Stimulated activated CD4-positive, alpha-beta T cell treated with anti-CD3 and anti-CD28 coated beads, Interleukin-1b, Interleukin-23, amount 100 ng/mL, for 1 hour (primary cell): ENCODE measurements at places on chromosomes 3 and 15.

- no peak for DNase-seq
Measured at GRCh38 chr3:51311055-51311454, 74.0 kb upstream of the MANF start.

- no peak for DNase-seq
Measured at GRCh38 chr3:152550284-152550683, 281.6 kb downstream of the MBNL1 start.

DNA sequence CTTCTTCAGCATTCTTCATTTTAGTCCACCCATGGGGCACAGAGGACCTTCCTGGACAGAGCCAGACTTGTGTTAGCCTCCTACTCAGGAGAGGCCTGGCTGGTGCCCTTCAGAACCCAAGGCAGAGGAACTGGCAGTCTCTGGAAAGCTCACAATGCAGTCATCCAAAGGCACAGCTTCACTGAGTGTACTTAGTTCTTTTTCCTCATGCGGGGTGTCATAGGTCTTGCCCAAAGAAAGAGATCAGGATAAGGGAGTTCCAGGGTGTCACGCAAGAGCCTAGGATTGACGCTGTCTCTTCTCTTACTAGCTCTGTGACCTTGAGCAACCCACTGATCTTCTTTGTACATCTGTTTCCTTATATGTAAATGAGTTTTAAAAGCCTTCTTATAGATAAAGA, 58.7 kb downstream of the CD200 start:
- no peak for DNase-seq

DNA sequence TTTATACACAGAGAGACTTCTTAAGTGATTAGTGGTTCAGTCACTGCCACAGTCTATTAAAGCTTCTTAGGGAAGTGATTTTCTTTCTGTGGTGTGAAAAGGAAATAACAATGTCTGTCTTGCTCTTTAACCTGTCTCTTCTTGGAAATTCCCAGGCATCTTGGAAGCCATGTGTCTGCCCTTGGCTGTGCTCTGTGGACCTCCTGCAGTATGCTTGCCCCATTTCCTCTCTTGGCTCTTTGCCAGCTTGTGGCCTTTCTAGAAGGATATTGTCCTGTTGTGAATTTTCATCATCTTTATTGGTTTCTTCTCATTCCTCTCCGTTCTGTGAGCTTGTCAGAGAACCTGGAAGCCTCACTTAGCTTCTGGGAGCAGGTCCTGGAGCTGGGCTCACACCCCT, 338.4 kb upstream of the C2CD4B start:
- DNase-seq: no peak

DNA sequence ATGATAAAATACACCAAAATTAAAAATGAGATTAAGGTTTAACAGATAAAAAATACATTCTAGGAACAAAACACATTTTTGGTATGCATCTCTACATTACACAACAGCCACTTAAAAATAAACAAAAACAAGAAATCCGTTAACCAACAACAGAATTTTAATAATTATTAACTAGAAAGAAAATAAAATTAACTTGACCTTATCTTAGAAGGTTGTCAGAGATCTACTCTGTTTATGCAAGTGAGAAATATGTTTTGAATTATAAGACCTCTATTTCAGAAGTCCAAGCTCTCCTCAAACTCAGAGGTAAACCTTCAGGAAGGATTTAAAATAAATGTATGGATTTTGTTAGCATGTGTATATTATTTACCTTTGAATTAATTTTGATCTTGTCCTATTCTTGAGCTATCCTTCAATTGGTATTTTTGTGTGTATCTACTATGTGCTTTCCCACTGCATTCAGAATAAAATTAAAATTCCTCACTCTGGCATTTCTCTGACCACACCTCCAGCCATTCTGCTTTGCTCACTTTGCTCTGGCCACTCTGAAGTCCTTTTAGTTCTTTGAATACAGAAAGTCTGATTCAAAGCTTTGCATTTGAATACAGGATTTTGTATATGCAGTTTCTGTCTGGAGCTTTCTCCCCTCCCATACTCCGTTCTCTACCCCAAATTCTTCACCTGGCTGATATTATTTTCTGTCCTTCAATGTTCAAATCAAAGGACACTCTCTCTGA, 352.0 kb downstream of the ZBTB20 start:
- no peak for DNase-seq

GRCh38 chr15:71355268-71355667, 240.0 kb downstream of the THSD4 start:
- DNase-seq: no peak

DNA sequence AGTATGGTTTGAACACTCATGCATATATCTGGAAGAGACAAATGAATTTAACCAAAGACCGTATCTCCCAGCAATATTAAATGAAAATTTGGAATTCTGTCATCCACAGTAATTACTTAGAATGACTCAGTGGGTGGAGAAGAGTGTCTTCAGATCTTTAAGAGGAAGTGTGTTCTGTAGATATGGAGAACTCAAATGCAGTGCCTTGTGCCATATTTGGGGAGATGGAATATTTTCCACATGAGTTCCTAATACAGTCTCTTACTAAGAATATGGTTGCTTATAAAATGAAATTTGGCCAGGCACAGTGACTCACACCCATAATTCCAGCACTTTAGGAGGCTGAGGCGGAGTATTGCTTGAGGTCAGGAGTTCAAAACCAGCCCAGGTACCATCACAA, 40.5 kb downstream of the ANO10 start:
- no peak for DNase-seq

DNA sequence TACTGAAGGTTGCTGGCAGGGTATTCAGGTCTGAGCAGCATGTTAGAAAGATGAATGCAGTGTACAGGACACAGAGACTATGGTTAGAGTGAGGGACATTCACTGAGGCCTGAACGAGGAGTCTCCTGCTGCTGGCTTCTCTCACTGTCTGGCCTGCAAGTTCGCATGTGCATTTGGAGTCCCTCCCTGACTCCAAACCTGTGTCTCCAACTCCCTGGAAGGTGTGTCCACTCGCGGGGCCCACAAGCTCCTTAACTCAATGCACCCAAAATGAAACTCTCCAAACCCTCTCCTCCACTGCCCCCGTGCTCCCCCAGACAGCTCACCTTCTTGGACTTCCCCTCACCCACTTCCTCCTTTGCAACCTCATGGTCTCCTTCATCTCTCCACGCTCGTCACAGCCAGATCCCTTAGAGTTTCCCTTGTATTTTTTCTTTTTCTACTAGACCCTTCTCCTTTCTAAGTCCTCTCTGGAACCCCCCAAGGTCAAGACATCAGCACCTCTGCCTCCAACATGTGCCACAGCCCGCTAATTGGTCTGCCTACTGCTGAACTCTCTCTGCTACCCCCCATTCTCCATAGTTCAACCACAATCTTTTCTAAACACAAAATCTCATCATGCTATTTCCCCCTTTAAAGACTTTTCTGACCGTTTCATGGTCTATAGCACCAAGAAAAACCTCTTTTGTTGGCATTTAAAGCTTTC, 58.3 kb downstream of the HES1 start:
- DNase-seq: no peak

GRCh38 chr3:71641674-71642073, 58.1 kb upstream of the FOXP1 start:
- DNase-seq: no peak

- no peak for DNase-seq
Measured at GRCh38 chr3:78820542-78820941, 947.3 kb downstream of the ROBO1 start.

DNA sequence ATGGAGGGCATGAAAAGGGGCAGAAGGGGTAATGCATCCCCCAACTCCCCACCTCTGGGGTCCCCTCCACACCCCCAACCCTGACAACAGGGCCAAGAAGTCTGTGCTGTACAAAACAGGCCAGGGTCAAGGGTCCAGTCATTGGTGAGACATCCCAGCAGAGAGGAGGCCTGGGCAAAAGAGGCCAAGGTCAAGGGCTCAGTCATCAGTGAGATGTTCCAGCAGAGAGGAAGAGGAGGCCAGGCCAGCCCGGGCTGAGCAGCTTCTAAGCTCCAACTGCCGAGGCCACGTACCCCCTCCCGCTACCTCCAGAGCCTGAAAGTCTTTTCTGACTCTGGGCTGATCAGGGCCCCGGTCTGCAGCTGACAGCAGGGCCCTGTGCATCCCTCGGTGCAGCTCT, 52.4 kb downstream of the LHFPL4 start:
- DNase-seq: no peak

DNA sequence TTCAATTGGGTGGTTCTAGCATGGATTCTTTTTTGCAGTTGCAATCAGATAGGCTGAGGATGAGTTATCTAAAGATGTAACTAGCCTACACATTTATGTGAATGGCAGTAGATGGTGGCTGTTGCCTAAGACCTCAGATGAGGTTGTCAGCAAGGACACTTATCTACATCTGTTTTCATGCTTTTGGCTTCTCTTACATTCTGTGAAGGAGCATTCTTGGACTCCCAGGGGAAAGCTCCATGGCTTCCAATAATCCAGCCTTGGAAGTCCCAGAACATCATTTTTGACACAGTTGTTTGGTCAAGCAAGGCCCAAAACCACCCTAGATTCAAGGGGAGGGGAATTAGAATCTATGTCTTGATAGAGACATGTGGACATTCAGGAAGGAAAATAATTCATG, 332.2 kb upstream of the RBMS3 start:
- DNase-seq: no peak

GRCh38 chr3:123491966-123492587, 43.2 kb upstream of the ADCY5 start:
- no peak for DNase-seq

DNA sequence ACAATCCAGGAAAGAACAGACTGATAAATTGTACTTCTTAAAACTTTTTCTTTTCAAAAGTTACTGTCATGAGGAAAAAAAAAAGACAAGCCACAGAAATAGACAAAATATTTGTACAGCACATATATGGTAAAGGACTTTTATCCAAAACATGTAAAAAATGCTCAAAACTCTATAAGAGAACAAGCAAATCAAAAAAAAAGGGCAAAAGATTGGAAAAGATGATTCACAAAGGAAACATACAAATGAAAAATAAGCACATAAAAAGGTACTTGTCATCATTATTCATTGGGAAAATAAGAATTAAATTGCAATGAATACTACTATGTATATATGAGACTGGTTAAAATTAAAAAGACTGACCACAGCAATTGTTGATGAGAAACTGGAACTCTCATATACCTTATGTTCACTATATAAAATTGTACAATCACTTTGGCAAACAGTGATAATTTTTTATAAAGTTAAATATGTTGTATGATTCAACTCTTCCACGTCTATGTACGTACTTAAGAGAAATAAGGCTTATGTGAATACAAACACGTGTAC, 39.7 kb downstream of the DIPK2A start:
- no peak for DNase-seq

DNA sequence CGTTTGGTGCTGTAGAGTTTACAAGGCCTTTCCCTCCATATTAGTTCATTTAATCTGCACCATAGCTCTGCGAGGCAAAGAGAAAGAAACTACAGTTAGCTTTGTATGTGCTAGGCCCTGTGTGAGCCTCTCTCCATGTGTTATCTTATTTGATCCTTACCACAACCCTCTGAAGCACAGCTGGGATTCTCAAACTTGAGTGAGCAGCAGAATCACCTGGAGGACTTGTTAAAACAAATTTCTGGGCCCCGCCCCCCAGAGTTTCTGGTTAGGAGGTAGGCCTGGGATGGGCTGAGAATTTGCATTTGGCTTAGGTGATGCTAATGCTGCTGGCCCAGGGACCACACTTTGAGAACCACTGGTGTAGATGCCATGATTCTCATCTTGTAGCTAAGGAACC, 12.3 kb downstream of the CA12 start:
- DNase-seq: no peak

DNA sequence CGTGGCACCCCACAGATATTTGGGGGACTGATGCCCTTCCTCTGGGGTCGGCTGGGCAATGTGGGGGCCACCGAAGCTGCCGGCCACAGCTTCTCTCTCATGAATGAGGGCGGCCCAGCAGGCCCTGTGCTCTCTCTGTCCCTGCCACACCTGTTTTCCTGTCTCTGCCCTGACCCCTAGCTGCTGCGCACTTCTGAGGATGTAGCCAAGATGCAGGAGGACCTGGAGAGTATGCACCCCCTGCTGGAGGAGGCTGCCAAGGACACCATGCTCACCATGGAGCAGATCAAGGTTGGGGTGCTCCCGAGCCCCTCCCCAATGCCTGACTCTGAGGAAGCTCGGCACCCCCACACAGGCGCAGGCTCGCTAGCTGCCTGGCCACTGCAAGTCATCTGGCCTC, 59.7 kb downstream of the SEMA3G start:
- DNase-seq: no peak

DNA sequence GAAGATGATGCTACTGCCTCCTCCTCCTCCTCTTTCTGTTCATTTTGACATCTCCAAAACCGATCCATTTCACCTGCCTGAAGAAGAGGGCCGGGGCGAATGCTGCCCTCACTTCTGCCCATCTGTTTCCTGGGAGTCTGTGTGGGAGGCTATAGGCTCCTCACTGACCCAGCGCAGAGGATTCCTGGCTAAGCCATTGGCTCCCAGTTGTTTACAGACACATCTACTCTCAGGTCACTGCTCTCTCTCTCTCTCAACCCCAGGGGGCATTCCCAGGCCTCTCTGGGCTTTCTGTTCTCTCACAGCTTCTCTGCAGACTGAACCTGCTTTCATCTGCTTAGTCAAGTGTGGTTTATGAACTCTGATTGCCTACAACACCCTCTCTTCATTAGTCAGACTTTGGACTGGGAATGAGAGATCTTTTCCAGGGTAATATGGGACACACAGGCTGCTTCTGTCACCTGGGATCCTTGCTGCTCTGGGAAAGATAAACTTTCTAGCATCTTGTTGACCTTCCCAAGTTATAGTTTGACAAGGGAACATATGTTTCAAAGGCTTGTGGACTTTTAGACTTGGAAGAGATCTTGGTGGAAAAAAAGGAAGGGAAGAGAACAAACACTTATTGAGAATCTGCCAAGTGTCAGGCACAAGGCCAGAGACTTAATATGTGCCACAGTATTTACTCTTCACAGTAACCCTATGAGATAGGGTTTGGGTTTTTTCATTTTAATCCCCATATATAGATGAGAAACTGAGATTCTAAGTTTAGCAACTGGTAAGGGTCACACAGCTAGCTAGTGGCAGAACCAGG, 30.2 kb upstream of the USP3 start:
- DNase-seq: no peak

GRCh38 chr3:187315872-187316271, 24.3 kb upstream of the MASP1 start:
- no peak for DNase-seq

DNA sequence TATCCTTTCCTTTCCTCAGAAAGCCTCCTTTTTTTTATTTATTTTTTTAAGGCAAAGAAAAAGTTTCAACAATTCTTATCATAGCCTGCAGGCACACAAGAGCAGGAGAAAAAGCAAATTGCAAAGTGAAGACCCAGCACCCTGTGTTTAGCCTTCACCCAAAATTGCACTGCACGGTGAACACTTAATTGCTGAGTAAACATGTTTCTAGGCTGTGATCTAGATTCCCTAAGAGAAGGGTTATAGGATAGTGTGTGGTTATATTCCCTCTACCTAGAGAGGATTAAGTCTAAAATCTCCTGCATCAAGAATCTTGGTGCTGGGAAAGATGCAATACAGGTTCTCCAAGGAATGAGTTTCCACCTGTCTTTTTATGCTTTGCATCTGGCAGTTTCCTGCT, 70.2 kb upstream of the BFSP2 start:
- no peak for DNase-seq
